ENCODE measurements at places on chromosomes 12 and 14.

DNA sequence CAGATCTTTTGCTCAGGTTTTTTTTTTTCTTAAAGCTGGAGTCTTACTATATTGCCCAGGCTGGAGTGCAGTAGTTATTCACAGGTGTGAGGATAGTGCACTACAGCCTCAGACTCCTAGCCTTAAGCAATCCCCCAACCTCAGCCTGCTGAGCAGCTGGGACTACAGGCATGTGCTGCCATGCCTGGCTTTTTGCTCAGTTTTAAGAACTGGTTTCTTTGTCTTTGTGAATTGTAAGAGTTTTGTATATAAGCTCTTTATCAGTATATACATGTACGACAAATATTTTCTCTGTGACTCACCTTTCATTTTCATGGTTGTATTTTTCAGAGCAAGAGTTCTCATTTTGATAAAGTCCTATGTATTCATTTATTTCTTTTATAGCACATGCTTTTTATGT lies 33.3 kb upstream of the C2CD5 start:
- no peak for DNase-seq

DNA sequence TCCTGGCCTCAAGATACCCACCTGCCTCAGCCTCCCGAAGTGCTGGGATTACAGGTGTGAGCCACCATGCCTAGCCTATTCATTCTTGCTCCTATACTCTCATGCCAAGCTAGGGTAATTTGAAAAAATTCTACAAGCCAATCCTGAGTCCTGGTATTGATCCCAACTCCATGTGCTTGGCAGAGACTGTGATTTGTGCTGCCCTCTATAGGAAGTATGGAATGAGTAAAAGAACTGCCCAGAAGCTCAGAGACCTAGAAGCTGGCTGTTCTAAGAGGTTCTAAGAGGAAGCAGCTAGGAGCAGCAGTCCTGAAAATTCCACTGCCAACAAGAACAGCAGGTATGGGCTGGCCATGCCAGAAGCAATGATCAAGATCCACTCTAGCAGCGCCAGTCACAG lies 402.5 kb downstream of the PCNX1 start:
- DNase-seq: no peak

DNA sequence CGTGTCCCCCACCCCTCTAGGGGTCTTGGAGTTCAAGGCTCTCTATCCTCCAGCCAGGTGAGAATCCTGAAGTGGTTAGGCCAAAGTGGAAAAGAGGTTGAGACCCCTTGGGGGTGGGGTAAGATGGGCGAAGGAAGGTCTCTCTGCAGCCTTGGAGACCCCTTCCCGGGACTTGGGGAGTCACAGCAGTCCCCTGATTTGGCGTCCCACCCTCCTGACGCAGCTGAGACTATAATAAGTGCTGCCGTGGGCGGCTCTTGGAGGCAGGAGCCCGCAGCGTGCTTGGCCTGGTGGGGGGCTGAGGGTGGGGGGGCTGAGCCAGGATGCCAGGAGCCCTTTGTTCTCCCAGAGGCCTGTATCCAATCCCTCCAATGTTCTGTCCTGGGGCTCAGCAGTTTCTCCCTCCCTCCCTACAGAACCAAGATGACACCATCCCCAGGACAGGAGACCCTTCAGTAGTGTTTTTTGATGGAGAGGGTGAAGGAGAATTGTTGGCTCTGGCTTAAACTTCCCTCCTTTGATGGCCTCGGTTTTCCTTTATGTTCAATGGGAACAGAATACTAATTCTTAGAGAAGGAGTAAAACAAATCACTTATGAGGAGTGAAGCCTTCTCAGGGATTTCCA lies 1.5 kb upstream of the AGAP2 start:
- no peak for DNase-seq

GRCh38 chr12:123120452-123121166 lies 30.3 kb downstream of the PITPNM2 start:
- DNase-seq: no peak

GRCh38 chr14:103304706-103305105 lies 29.3 kb upstream of the EIF5 start:
- DNase-seq: no peak

DNA sequence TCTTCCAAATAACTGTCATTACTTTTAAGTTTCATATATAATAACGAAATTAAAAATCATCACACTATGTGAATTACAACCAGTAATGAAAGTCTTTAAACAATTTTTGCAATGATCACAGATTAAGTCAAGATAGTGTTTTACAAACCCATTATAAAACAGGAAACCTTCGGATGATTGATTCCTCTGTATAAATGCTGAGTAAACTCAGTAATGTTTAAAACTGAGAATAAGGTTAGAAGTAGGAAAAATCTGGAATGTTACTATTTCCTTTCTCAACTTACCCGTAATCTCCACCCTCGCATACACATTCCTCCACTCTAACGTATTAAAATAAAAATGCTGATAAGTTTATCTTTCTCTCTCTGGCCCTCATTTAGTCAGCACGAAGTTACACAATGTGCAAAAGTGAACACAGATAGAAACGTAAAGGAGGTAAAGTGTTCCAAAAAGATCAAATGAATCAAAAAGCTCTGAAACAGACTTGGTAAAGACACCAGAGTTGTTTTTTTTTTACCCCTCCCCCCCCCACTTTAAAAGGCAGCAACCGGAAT lies 1.6 kb downstream of the ZFC3H1 start:
- peak; percentile 29 for DNase-seq

GRCh38 chr14:77155083-77155482 lies 13.5 kb upstream of the ZDHHC22 start:
- no peak for DNase-seq

- DNase-seq: peak; percentile 87
These were observed 39.8 kb downstream of the NOPCHAP1 start for GRCh38 chr12:105025890-105026289.

DNA sequence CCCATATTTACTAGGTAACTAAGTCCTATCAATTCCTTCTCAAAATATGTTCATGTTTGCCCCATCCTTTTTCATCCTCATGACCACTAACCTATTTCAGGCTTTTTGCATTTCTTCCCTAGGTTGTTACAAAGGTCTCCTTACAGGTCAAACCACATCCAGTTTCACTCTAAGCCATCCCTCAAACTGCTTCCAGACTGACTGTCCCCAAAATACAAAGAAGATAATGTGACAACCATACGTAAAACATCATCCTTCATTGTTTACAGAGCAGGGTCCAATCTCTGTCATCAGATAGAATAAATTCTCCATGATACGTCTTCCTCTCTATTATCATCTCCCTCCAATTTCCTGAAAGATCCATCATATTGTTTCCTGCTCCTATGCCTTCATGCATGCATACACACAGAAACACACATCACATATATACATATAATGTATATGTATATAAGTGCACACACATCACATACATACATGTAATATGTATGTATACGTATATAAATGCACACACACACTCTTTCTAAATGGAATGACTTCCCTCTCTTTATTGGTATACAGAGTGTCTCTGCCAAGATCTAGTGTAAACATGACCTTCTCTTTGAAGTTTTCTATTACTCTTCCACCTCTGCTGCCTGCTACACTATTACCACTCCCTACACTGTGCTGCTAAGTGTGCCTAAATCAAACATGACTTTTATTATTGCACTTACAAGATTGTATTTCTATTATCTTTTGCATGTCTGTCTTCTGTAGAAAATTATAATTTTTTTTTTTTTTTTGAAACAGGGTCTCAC lies 30.7 kb upstream of the EPS8 start:
- no peak for DNase-seq

GRCh38 chr12:112283546-112283945 lies 98.7 kb downstream of the HECTD4 start:
- DNase-seq: peak; percentile 16

GRCh38 chr14:64640839-64641238 lies 63.4 kb upstream of the PLEKHG3 start:
- DNase-seq: no peak

DNA sequence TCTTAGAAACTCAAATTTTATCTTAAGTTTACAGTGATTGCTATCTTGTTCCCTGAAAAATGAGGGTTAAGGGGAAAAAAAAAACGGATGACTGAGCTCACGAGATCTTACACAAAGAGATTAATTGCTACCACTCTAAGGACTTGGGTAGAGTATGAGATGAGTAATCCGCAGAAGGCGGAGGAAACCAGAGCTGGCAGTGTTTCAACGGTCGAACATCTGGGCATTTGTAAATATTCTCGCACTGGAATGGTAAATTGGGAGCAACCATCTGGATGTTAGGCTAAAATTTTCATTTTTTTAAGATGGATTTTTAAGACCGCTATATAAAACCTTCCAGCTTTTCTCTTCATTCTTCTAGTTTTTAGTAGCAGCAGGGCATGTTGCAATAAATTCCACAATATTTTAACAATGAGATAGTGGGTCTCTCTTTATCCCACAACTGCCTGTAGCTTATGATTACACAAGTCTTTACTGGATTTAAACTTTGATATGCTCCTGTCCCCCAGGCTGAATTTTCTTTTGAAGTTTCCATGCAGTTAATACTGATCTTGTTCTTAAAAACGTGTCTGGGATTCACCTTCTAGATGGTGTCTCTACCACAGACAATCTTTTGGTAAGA lies 1324.1 kb downstream of the AACS start:
- DNase-seq: peak; percentile 43

DNA sequence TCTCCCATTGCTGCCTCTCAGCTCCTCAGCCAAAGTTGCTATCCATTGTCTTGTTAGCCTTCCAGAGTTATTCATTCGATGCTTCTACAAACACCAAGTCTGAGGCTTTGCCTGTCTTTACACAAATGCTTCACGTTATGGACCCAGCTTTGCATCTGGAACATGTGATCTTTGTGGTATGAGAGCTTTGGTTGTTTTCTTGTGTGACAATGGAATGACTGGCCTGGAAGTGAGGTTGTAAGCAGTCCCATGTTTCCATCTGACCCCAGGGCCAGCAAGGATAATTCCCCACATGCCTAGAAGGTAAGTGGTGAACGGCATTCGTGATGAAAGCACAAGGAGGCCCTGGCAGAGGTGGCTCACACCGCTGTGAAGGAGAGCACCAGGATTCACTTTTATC lies 866.7 kb upstream of the TMEM132C start:
- DNase-seq: peak; percentile 9

- peak; percentile 5 for DNase-seq
These were observed 142.0 kb downstream of the KCNK10 start for GRCh38 chr14:88181072-88181471.

GRCh38 chr14:96239711-96240141 lies 16.3 kb upstream of the BDKRB1 start:
- DNase-seq: no peak

DNA sequence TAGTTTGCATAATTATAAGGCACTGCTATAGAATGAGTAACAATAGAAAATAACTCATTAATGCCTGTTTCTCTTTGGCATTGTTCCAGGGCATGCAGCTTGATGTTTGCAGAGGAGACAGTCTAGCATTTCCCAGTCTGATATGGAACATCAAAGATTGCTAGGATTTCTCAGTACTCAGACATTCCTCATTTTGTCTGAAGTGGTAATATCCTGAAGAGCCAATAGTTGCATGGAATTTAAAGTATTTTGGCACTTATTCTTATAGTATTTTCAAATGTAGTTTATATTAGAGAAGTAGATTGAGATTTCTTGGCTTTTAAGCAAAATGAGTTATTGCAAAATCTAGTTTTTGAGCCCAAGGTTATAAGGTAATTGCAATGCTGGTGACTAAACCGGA lies 337.3 kb upstream of the E2F7 start:
- DNase-seq: peak; percentile 78

DNA sequence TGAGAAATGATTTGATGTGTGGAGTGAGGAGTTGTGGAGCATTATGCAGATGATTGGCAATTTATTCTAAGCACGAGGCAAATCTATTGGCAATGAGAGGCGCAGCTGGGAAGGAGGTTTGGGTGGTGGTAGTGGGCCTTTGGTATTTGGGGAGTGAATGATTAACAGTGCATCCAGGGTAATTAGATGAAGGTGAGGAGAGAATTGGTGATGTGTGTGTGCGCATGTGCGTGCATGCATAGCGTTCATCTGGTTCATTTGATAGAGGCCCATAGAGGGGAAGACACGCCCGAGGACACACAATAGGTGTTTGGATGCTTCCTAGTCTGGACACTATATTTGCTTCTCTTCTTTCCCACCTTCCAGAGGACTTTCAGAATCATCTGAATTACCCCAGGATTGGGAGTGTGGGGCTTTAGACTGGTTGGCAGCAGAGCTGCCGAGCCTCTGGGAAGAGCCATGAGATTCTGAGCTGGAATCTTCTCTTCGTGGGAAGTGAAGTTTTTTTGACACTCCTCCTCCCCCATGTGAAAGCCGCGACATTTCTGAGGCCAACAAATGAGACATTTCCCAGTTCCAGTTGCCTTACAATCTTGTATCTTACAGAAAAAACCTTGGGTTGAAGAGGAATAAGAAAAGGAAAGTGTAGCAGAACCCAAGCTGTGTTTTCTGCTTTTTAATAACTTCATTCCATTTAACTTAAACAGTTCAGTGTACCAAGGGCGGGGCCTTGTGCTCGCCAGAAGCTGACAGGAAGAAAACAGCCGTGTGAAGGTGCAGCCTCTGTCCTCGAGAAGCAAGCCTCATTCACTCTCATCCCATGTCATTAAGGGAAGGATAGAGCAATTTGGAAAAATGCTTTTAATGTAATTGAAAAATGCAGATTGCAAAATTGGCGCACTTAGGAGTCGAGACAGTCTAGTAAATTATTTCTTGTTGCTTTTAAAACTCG lies 65.2 kb downstream of the SLC25A47 start:
- no peak for DNase-seq

DNA sequence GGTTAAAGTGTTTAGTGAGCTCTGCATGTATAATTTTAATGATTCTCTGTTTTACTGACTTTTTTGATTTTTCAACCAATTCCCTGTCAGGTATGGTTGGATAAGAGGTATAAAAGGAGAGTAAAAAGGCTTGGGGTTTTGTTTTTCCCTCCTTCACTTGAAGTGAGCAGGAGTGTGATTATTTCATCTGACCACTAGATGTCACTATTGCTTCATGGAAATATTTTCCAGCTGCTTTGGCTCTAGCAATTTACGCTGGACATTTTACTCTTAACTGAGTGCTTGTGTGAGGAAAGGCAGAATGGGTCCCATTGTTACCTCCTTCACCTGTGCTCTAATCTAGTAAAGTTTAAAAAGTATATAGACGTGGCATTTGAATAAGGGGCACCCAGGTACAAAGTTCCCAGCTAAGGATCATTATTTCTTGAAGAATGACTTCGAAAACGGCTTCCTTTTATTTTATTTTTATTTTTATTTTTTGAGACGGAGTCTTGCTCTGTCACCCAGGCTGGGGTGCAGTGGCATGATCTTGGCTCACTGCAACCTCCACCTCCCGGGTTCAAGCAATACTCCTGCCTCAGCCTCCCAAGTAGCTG lies 66.5 kb downstream of the TBC1D30 start:
- DNase-seq: peak; percentile 76

- DNase-seq: no peak
These were observed 28.0 kb downstream of the VPS37B start for GRCh38 chr12:122867691-122868461.

- no peak for DNase-seq
These were observed 954.2 kb upstream of the FBXO33 start for GRCh38 chr14:40386433-40386832.

GRCh38 chr12:27179400-27180214 lies 64.5 kb upstream of the STK38L start:
- peak; percentile 97 for DNase-seq

- peak; percentile 31 for DNase-seq
These were observed 185.8 kb downstream of the DUSP6 start for GRCh38 chr12:89166525-89166934.

All from astrocyte of the hippocampus (primary cell).